ENCODE measurements at places on chromosomes 1 and 21.

- no peak for DNase-seq
These were observed 206.0 kb downstream of the CAMTA1 start for GRCh38 chr1:6991266-6991665.

GRCh38 chr21:45248893-45249381 lies 38.8 kb downstream of the POFUT2 start:
- DNase-seq = peak; percentile 71

DNA sequence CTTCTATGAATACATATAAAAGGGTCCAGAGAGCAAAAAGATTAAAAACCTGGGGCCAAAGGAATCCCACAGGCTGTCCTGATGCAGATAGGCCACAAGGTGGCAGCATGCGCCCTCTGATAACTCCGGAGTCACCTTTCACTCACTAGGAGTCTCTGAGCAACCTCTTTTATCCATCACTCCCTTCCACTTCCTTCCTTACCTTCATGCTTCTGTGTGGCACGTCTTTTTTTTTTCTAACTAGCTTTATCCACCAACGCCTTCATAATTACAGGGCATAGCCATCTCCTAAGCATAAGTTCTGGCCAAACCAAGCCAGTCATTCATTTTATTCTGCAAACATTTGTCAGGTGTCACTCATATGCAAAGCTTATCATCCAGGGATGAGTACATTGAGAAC lies 3.9 kb upstream of the PGLYRP4 start:
- peak; percentile 77 for DNase-seq

DNA sequence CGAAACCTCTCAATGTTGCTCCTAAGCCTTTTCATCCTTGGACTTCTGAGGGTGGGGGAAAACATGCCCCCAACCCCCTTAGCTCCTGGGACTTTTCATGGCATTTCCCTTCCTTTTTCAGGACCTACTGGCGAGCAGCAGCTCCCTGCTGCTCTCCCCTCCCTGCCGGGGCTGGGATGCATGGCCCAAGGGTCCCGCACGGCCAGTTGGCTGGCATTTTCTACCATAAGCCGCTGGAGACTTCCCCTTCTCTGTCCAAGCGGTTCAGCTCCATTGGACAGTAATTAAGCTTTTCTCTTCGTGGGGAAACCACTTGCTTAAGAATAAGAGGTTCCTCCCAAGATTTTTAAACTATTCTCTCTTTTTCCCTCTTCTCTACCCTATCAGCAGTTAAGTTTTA lies 52.8 kb downstream of the FCRL5 start:
- no peak for DNase-seq

GRCh38 chr1:202201971-202202370 lies 8.4 kb downstream of the LGR6 start:
- DNase-seq = no peak

GRCh38 chr1:161068306-161069234 lies 1.1 kb downstream of the ARHGAP30 start:
- DNase-seq = no peak

DNA sequence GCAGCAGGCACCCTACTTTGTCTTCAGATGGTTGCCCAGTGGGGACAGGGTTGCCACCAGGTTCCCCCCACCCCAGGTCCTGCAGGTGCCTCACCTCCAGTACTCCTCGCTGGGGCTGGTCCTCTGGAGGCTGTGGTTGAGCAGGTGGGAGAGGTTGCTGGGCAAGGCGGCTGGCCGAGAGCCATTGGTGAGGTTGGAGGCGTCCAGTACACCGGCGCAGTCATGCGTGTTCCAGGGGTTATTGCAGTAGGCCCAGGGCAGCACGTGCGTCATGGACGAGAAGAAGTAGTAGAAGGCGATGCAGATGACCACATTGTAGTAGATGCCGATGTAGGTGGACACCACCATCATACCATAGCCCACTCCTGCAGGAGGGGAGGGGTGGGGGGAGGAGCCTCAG lies 16.9 kb downstream of the CCDC24 start:
- DNase-seq = no peak

DNA sequence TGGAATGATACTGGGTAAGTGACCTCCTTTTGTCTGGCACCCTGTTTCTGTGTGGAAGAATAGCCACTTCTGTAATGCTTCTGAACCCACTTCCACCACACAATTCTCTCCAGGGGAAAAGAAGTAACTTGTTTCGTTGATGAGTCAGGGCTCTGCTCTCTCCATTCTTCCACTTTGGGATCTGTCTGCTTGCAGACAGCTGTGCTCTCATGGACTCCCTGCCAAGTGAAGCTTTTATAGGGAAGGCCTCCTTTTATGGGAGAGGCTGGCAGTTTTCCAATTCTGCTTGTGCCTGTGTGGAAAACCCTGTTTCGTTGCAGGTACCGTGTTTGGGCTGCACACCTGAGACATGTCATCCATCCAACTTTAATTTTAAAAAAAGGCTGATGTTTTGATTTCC lies 130.7 kb downstream of the GIPC2 start:
- no peak for DNase-seq

DNA sequence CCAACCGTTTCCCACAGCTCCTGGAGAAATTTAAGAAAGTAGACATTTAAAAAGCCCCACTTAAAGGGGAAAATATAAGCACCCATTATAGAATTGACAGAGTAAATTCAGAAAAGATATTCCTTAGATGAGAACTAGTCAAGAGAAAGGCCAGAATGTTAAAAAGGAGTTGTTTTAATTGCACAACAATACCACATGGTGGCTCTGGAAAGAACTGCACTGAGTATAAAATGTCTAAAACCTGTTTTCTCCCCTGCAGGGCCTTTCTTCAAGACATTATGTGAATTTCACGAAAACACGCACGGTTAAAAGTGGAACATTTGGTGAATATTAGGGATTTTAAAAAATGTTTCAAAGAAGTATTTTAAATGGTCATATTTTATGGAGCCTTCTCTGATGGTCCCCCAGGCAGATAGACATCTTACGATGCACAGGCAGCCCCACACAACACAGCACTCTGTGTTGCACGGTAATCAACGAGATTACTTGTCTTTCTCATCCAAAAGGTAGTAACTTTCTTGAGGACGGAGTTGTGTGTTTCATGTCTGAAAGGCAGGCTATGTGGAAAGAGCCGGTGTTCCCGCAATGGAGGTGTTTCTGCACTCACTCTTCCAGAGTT lies 101.9 kb downstream of the PRRX1 start:
- DNase-seq = no peak

DNA sequence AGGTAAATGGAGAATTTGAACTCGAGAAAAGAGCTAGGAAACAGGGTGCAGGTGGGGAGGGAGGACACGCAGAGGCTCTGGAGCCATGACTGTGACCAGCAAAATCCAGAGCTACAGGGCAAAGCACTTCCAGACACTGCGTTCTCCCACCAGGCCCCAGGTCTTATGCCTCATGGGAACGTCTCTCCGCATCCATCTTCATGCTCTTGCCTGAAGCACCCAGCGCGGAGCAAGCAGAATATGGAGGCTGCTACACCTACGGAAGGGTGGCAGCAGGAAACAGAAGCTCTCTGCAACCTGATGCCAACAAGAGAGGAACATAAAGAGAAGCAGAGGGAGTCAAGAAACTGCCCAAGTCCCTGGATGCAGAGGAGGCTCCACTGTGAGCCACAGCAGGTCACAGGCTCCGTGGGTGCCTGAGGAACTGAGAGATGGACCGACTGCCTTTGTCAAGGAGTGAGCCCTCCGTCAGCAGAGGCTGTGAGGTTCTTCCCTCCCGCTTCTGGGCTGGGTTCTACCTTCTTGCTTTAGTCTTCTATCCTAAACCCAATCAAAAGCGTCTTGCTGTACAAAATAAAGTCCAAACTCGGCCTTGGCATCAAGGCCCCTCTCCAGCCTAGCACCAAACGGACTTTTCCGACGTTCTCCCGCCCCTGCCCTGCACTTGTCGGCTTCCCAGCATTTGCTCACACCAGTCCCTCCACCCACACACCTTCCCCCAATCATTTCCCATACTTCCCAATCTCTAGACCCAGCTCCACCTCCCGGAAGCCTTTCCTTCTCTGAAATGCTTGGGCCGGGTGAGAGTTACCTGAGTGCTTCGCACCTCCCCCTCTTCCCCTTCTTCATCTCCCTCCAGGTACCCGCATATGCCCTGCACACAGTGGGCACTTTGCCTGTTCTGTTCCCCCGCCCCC lies 930 bp downstream of the DHCR24 start:
- DNase-seq = peak; percentile 51

DNA sequence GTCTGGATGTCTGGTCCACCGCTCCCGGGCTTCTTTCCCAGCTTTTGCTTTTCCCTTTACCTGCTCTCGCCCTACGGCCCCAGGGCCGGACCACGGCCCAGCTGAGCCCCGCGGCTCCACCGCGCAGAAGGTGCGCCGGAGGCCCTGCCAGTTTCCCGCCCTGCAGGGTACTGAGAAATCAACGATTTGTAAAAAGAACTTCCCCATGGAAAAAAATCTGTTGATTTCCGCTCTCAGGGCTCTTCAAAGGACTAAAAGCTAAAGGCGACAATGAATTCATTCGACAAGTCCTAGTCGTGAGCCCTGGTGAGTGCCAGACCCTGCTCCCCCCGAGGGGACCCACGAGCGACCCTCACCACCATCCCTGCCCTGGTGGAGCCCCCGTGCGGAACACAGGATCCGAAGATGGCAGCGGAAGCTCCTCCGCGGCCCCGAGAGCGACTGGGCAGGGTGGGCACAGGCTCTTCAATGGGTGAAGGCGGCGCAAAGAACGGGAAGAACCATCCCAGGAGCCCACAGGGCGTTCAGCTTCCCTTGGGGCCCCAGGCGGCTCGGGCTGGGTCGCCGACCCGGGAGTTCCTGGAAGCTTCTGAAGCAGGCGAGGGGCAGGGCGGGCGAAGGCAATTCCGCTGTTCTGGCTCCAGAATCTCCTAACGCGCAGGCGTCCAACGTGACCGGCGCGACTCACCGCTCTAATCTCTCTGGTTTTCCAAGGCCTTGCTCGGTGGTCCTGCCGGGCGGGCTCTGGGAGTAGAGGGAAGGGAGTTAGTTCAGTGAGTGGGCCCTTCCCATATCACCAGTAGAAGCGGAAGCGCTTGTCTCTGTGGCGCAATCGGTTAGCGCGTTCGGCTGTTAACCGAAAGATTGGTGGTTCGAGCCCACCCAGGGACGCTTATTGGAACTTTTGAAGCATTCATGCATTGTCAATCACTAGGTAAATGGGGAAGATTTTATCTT lies 6.6 kb upstream of the RNU1-2 start:
- no peak for DNase-seq

- DNase-seq = no peak
These were observed 252.0 kb downstream of the RRAGC start for GRCh38 chr1:38607526-38607925.

- DNase-seq = no peak
These were observed 4.8 kb upstream of the ASB17 start for GRCh38 chr1:75937034-75937433.

DNA sequence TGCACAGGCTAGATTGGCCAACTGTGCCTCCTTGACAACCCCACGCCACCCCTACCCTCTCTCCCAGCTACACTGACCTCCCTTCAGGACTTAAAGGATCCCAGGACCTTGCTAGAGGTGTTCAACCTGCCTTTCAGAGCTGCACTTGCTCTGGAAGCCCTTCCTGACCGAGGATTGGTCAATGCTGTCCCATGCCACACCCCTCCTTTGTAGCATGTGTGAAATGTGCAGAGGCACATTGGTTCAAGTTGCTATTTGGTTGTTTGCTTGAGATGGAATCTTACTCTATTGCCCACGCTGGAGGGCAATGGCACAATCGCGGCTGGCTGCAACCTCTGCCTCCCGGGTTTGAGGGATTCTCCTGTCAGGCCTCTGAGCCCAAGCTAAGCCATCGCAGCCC lies 21.8 kb downstream of the ACTA1 start:
- no peak for DNase-seq

DNA sequence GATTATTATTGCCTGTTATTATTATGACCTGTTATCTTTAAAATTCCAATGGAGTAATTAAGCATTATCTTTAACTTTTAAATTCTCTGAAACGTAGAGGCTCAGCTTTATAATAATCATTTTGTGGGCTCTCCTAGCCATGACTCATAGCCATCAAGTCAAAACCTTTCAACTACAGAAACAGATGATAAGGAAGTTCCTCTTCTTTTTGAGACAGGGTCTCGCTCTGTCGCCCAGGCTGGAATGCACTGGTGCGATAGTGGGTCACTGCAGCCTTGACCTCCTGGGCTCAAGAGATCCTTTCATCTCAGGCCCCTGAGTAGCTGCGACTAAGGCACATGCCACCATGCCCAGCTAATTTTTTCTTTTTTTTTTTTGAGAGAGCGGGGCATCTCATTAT lies 43.5 kb downstream of the CHML start:
- DNase-seq = no peak

GRCh38 chr1:2236695-2237677 lies 8.9 kb downstream of the SKI start:
- no peak for DNase-seq

DNA sequence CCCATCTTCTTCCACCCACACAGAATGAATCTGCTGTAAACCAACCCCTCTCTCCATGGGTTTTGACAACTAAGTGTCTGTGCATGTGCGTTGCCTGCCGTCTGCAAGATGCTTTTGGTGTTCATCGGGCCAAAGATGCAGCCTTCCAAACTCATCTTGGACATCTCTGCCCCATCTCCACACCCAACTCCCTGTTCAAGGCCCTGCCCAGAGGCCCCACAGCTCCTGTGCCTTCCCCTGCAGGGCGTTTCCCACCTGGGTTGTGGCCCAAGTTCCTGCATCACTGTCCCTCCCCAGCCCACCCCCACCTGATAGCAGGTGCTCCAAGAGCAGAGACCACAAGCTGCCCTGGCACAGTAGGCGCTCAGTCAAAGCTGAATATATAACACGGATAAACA lies 103.2 kb downstream of the BCAR3 start:
- no peak for DNase-seq

DNA sequence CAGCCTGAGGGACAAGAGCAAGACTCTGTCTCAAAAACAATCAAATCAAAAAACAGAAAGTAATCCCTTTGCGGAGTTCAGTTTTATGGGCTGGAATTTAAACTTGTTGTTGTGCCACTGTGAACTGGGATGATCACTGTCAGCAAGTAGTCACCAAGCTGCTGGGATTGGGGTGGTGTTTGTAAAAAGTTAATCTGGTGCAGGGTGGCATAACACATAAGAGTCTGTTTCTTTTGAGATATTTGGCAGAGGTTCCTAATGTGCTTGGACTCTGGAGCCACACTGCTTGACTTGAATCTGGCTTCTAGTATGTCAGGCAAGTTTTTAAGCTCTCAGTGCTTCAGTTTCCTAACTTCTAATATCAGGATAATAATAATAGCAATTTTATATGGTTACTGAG lies 6.6 kb downstream of the CLIC4 start:
- no peak for DNase-seq

DNA sequence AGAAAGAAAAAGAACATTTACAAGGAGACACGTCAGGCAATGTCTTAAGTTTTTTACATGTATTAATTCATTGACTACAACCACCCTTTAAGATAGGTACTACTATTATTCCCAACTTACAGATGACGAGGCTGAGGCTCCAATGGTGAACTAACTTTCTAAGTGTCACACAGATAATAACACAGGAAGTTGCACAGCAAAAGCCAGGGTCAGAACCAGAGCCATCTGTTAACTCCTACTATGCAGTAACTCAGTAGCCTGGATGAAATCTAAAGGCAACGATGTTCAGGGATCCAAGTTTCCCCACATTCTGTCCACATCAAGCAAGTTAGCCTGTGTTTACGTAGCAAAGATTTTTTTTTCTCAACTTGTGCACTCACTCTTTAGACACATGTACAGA lies 371.7 kb downstream of the PTPRC start:
- DNase-seq = no peak

GRCh38 chr1:228445843-228446650 lies 29.4 kb upstream of the TRIM17 start:
- no peak for DNase-seq

Measured in SK-N-SH (cell line).